Sciatic nerve (tissue), 2 donors: ENCODE measurements at places on chromosomes 7 and 10.

- DNase-seq: no peak
Measured at GRCh38 chr7:127396184-127396583, 3.7 kb upstream of the ZNF800 start.

- DNase-seq: no peak
Measured at GRCh38 chr7:39221901-39222300, 244.2 kb downstream of the POU6F2 start.

GRCh38 chr7:69208848-69209247, 389.4 kb upstream of the AUTS2 start:
- no peak for DNase-seq

DNA sequence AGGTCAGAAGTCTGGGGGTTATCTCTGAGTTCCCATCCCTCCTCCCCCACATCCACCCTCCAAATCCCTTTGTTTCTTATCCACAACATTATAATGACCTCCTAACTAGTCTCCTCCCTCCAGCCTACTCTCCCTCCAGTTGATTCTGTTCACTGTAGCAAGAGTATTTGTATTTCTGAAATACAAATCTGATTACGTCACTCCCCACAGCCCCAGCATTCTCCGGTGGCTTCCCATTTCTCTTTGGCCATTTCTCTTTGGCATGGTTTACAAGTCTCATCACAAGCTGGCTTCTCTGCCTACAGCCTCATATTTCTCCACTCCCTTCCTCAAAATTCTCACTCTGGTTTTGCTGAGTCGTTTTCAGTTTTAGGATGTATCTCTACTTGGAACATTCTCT, 24.6 kb upstream of the MRPS33 start:
- no peak for DNase-seq

GRCh38 chr7:127888411-127888810, 142.8 kb downstream of the LRRC4 start:
- DNase-seq: no peak

DNA sequence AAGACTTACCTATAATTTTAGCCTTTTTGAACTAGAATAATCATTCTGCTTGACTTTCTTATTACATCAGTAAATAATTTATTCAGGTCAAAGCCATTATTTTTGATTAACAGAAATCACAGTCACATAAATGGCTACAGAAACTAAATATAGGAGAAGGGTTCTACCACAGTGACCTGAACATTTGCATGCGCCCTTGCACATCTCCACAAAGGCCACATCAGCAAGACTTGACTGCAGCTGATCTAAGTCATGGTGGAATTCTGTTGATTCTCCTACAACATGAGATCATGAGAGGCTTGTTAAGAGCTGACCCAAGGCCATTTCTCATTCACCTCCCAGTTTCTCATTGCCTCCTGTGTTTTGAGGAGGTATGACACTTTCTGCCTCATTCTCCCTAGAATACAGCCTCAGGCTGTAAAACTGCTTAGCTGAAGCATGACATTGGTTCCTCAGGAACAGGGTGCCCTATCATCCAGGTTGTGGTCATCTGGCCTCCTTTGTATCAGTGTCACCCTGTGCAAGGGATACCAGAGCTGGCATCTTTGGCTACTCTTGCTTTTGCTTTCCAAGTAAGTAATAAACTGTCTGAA, 6.7 kb upstream of the IMMP2L start:
- DNase-seq: no peak

DNA sequence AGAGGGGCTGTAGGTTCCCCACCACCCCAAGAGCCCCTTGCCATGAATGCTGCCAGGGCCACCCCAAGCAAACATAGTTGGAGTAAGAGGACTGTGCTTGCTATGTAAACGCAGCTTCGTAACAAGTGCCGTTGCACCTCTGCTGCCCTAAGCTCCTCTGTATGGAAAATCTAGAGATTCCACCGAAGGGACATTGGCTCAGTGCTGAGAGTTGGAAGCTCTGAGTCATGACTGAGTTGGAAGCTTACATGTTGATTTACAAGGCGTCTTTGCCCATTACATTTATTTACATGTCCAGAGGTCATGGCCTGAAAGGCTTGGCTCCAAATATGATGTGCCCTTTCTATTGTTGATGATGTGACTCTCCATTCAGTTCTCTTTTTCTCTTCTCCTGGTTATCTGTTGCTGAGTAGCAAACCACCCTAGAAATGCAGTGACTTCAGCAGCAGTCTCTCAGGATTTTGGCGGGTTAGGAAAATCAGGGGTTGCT, 233.1 kb upstream of the TCF7L2 start:
- no peak for DNase-seq

DNA sequence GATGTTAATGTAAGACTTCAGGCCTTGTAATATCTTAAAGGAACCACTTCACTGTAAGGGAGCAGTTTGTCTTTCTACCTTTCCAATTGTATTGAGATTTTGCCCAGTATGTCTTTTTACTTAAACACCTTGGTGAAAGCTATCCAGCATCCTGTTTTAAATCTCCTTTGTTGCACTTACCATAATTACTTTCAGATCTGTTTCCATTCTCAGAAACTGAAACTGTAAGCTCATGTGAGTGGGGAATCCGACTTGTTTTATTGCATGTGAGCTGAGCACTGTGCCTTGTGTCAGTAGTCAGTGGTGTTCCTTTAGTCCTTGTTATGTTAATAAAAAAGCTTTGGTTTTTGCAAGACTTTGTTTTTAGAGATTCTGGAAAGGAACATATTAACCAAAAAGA, 42.2 kb downstream of the BMPR1A start:
- DNase-seq: no peak

DNA sequence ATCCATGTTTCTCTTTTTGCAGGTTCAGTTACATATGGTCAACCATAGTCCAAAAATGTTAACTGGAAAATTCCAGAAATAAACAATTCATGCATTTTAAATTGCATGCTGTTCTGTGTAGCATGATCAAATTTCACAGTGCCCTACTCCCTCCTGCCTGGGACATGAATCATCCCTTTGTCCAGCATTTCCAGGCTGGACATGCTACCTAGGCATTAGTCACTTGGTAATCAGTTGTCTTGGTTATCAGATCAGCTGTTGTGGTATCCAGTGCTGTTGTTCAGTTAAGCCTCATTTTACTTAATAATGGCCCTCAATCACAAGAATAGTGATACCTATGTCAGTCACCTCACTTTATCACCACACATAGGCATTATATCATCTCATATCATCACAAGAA, 7.3 kb upstream of the PNLIP start:
- DNase-seq: no peak

DNA sequence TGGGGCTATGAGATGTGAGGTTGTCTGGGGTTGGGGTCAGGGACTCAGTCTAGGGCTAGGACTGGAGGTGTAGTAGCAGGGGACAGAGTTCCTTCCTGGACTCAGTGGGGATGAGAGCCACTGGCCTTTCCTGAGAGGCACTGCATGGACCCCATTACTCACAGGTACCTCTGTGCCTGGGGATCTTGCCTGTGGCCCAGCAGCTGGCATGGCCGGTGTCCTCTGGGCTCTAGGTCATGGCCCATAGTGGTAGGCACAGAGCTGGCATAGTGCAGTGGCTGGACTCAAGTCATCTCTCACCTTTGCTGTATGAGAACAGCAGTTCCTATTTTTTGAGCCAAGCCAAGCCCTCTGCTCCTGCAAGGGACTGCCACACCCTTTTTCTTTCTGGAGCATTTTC, 51.9 kb downstream of the NEURL1 start:
- no peak for DNase-seq

- no peak for DNase-seq
Measured at GRCh38 chr7:73526896-73527821, 5.1 kb upstream of the BAZ1B start.

GRCh38 chr10:24711465-24711864, 12.2 kb downstream of the ARHGAP21 start:
- no peak for DNase-seq

DNA sequence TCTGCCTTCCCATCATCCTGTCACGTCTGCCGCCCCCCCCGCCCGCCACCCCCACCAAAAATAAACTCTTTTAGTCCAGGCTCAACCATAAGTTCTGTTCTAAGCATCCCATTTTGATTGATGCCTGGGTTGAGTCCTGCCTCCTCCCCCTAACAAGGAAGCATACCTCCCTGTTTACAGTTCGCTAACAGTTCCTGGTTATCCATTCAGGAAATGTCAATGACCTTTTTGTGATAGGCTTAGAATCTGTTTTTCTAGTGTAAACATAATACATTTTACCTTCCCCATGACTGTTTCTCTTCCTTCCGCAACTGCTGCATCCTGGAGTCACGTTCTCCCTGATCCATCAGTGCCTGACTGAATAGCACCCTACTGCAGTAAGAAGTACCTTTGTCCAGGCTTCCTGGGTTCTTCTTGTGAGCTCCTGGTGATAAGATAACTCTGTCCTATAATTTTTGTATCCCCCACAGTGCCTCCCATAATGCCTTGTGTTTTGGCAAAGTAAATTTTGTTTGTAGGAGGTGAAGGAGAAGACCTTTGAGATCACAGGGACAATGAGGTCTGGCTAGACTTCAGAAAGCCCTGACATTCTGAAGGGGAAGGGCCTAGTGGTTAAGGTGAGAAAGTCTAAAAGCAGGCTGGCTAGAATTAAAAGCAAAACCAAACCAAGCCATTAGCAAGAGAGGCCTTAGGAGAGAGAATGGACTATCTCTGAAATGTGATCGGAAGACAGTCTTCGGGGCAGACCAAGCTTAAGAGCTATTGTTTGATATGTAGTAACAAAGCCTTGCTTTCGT, 7.3 kb downstream of the AGFG2 start:
- DNase-seq: no peak

GRCh38 chr7:95716357-95717122, 55.8 kb upstream of the DYNC1I1 start:
- no peak for DNase-seq

DNA sequence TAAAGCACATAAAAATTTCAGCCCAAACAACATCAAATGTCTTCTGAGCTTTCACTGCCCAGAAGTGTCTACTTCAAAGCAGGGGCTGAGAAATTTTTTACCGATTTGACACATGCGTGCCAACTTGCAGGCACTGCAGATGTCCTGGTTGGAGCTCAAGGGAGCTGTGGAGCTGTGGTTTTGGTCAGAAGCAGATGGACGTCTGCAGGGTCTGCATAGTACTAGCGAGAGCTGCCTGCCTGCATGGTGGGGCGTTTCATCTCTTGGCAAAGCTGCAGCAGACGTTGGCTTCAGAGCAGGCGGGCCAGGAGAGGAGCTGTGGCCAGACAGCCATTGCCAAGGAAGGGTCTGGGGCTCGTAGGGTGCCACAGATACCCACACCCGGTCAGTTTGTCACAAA, 296.7 kb downstream of the GLRX3 start:
- DNase-seq: no peak

DNA sequence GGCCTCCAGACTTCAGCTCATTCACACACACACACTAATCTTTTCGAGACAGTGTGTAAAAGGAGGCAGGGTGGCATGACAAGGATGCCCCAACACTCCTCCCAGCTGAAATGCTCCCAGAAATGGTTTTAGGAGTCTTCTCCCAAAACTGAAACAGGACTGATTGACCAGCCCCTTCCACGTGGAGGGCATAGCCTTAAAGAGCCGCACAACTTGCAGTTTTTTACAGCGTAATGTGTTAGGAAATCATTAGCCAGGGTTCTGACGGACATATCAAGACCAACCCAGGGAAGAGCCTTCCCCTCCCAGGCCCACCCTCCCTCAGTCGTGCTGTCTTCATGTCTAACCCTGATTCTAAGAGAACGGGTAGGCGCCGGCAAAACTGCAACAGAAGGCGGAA, 224.6 kb downstream of the TNS3 start:
- no peak for DNase-seq

- peak; percentile 63 for DNase-seq
Measured at GRCh38 chr7:30285067-30285535, 704 bp downstream of the ZNRF2 start.

GRCh38 chr10:99799613-99800012, 17.2 kb downstream of the ABCC2 start:
- no peak for DNase-seq

GRCh38 chr7:70577078-70577477, 554.9 kb upstream of the GALNT17 start:
- no peak for DNase-seq

DNA sequence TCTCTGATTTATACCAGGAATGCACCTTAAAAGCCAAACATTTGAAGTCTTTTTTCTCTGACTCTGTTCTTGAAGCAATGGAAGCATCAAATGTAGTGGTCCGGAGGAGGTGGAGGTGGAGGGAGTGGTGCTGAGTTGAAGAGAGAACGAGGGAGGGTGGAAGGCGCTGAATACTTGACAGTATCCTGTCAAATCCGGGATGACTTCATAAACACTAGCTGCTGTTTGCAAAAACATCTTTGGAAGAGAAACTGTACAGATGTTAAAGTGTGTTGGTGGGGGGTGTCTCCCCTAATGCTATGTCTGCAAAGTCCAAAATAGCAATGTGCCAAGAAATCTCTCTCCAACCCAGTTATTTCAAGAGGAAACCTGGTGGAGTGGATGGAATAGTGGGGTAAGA, 328.5 kb upstream of the AUTS2 start:
- no peak for DNase-seq

DNA sequence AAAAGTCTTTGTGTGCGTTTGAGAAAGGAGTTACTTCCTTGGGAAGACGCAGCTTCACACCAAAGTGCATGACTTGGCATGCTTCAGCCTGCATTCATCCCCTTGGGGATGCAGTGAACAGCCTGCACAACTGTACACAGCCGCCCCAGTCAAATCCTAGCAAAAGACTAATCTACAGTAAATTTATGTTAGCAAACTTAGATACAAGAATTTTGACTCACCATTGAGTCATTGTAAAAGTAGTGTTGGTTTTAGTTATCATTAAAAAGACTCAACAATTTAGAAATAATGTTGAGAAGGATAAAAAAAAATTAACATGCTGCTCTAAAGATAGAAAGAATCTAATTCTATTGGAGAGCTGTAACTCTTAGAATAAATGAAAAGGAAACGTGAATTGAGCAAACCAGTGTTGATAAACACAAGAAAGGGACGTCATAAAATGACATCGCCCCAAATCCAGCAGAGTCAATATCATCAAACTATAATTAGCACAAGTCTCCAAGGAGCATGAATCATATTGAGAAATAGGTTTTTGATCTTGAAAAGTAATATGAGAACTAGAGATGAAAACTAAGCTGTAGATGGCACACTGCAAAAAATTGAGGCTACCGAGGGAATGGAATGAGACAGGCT, 11.9 kb upstream of the OPTN start:
- DNase-seq: no peak
